ENCODE measurements at places on chromosomes 16 and 17.

DNA sequence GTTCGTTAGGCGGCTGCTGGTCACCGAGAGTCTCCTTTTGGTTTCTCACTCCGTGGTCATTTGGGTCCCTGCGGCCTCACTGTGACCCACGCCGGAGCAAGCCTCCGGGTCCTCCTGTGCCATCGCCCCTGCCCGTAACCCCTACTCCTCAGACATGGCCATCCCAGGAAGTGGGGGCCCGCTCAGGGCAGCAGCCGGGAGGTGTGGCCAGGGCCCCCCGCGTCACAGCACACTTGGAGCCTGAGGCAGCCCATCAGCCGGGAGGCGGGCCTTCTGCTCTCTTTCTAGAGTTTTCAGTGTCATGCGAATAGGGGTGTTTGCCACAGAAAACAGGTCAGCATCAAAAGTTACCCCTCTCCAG lies 7.9 kb upstream of the WFIKKN1 start:
- no peak for DNase-seq

DNA sequence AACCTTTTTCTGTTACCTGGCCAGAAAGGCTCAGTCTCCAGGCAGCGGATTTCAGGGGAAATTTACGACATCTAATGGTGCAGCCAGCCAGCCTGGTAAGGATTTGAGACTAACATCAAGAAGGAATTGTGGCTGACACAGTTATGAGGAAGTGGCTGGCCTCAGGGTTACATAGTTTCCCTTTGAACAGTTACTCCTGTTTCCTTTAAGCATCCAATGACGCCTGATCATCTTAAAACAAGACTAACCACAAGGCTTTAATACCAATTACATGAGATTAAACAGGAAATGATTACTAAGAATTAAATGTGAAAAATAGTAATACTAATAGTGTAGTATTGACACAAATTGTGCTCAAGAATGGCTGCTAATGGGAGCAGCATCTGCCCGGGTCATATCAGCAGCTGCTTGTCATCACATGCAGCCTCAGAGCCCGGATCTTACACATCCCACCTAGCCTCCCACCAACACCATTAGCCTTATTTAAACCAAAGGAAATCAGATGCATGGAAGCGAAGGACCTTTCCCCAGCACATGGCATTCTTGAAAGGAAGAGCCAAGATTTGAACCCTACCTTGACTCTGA lies 431.8 kb downstream of the PMP22 start:
- no peak for DNase-seq

- peak; percentile 39 for DNase-seq
Observed at GRCh38 chr17:83203472-83204221, 124.2 kb downstream of the METRNL start.

DNA sequence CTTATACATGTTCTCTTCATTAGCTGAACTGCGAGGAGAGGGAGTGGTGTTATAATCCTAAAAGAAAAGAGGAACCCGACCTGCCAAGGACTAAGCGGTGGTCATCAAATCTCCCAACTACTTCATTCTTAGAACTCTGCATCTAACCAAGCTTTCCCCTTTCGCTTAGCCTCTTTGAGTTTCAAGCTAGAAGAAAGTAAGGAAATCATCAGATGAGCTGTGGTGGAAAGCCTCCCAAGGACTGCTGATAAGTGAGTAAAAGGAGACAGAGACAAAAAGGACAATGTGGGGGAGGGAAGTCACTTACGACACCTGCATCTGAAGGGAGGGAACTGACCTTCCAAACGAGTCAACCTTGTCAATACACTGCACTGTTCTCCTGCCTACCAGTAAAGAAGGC lies 121.3 kb downstream of the TRIM37 start:
- no peak for DNase-seq

- DNase-seq, result peak; percentile 35
Observed at GRCh38 chr16:67269766-67270165, 9.6 kb upstream of the PLEKHG4 start.

- no peak for DNase-seq
Observed at GRCh38 chr17:80910043-80910442, 81.6 kb upstream of the CHMP6 start.

DNA sequence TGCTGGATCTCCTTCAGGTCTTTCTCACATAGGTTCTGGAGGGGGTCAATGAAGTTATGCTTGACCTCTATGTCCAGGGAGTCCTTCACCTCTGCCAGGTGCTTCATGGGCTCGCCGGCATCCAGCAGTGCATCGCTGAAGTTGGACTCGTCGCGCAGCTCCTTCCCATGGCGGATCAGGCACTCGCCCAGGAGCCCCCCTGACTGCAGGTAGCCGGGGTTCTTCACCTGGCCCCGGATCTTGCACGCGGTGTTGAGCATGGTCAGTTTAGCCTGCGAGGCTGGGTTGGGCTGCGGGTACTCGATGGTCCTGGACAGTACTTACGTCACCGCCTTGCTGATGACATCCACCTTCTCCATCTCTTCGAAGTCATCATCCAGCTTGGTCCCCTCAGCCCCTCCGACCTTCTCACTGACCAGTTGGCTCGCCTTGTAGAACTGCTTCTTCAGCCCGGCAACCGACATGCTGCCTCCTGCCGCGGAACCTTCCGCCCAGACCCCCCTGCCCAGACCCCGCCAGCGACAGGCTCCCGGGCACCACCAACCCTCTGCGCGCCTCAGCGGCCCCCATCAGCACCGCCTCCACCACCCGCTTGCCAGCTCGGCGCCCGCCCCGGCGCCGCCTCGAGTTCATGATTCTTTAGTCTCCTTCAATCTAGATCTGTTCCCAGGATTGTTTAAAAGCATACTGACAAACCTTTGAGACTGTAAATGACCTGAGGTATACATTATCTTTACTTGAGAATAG lies 99.8 kb downstream of the KPNA2 start:
- no peak for DNase-seq

- DNase-seq, result peak; percentile 25
Observed at GRCh38 chr17:43591779-43592562, 45.8 kb upstream of the ETV4 start.

DNA sequence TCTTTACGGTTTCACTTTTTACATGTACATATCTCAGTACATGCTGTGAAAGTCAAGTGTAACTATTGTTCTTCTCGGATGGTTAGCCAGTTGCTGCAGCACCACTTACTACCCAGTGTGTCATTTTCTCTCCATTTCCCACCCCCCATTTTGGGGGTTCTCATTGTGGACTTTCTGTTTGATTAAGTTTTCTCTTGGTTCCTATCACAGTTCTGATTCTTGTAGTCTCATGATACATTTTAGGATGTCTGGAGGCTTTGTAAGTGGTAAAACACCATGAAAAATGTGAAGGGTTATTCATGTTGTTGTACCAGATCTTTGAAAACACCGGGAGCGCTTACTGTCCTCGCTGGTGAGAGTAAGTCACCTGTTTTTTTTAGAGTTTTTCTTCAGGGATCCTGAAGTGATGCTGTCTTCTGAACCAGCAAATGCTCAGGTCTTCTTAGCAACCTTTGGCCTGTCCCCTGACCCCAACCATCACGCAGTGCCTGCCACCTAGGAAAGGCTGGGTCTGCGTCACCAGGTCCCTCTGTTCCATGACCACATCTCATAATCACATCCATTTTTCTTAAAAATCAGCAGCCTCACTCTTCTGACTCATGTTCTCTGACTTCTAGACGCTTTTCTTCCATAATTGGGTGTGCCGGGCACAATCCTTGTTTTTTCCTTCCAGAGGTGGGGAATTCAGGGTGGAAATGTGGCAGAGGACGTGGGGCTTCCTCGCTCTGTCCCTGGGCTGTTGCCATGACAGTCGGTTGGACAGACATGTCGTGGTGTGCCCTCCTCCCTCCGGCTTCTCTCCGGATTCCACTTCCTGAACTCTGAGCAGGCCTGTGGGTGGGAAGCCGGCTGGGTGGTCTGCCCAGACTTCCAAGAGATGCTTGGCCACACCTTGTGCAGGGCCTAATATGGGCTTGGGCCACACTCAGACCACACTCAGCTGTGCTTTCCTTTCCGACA lies 102.6 kb downstream of the NTN1 start:
- no peak for DNase-seq

DNA sequence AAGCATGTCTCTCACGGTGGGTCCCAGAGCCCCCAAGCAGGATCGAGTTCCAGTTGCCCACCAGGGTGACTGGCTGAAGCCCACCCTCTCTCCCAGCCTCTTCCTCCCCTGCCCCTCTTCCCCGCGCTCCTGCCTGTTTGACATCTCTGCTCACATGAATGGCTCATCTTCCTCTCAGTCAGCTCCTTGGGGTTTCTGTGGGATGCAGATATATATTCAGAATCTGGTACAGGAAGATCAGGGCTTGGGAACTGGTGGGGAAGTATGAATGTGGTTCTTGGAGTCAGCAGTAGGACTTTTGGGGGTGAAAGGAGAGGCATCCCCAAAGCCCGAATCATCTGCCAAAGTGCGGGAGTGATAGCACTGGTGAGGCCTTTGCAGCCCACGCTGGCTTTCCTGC lies 158.9 kb upstream of the CIBAR2 start:
- DNase-seq, result no peak

- no peak for DNase-seq
Observed at GRCh38 chr17:70855401-70856054, 686.2 kb downstream of the KCNJ2 start.

GRCh38 chr17:38994026-38994425 lies 26.8 kb upstream of the FBXO47 start:
- DNase-seq, result no peak

DNA sequence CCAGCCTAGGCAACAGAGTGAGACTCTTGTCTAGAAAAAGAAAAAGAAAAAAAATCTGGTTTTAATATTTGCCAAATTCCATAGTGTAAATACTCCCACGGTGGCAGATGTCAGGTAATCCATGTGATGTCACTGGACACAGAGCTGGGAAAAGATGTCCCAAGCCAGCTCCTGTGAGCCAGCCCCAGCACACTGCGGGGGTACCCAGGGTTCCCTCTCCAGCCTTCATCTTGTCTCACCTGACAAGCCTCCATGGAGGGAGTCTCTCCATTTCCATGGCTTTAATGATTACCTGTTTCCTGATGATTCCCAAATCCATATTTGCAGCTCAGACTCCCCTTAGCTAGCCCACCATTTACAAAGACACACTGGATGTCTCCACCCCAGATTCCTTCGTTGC lies 4.6 kb downstream of the CD300LB start:
- no peak for DNase-seq

GRCh38 chr17:75008373-75008772 lies 4.1 kb upstream of the MRPL58 start:
- DNase-seq, result no peak

GRCh38 chr17:15999974-16000827 lies 577 bp downstream of the TTC19 start:
- DNase-seq, result peak; percentile 28

- no peak for DNase-seq
Observed at GRCh38 chr16:51524070-51524469, 373.0 kb upstream of the SALL1 start.

DNA sequence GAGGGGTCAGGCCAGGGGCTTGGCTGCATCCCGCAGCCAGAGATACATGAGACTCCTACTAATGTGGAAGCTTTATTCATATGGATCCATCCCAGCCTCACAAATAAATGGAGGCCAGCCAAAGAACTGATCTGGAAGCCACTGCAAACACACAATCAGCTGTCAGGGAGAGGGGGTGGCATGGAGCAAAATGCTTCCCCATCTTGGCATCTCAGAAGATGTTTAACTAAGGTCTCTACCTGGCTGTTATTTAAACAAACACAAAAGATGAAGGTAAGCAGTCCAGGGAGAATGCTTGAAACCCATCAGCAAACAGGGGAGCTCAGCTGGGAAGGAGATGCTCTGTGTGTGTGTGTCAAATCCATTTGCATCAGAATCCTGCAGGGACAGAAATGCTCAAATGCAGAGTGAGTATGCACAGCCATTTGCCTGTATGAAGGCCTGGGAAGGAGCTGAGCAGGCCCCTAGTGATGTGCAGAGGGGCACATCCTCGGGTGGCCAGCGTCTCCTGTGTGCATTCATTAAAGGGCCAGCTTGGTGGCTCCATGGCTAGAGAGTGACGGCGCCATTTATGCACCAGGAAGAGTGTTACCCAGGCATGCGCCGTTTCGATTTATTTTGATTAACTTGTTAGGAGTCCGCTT lies 34.2 kb upstream of the IRX3 start:
- DNase-seq, result no peak

GRCh38 chr16:57837305-57838125 lies 35.2 kb upstream of the KIFC3 start:
- no peak for DNase-seq

- DNase-seq, result no peak
Observed at GRCh38 chr16:31916056-31916488, 42.5 kb downstream of the ZNF267 start.

GRCh38 chr17:6666077-6666521 lies 14.5 kb downstream of the C17orf100 start:
- peak; percentile 73 for DNase-seq

DNA sequence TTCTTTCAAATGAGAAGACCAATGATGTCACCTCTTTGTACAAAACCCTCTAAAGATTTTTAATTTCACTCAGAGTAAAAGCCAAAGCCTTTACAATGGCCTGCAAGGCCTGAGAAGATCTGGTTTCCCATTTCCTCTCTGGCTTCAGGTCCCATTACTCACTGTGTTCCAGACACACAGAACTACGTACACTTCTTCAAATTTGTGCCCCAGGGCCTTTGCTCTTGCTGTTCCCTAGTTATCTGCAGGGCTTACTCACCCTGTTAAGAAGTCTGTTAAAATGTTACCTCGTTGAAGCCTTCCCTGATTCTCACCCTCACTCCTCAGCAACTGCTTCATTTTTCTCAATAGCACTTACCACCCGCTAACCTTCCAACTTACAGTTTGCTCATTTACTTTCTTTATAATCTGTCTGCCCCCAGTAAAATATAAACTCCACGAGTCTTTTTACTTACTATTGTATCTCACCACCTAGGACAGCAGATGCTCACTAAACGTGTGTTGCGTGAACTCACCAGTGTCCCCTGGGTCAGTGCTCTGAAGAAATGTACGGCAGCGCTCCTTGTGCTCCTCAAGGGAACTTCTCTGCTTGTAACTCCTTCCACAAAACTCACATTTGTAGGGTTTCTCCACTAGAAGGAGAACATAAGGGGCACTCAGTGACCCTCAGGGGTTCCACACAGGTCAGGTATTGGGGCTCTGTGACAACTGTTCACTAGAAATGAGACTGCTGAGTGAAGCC lies 50.2 kb downstream of the GRB7 start:
- DNase-seq, result no peak

GRCh38 chr16:2470603-2471015 lies 488 bp upstream of the NTN3 start:
- no peak for DNase-seq

DNA sequence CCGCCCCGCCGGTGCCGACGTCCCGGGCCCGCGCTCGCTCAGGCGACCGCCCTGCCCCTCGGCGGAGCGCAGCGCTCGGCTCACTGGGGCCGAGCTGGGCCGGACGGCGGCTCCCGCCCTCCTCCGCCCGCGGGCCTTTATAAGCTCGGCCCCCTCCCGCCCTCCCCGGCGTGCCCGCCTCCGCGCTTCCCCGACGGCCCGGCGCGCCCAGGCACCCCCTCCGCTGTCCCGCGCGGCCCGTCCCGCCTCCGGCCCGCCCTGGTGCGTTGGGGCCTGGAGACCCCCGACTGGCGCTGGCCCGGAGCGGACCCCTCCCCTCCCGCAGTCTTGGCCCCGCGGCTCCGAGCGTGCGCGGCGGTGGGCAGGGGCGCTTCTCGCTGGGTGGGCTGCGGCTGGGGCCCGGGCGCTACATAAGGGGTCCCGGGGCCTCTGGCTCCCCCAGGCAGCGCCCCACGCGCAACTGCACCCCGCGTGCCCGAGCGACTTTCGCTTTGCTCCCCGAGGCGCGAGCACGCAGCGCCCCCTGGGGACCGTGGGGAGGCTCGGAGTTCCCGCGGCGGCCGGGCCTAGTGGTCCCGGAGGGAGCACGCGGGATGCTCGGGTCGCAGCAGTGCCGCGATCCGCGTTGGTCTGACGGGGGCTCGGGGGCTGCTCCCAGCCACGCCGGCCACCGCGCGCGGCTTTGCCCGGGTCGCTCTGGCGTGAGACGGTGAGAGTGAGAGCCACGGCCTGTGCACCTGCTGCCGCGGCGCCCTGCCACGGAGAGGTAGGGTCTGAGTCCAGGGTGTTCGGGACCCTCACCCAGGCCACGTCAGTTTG lies at the start of gene PIEZO1:
TSS of gene PIEZO1 (minus strand) at position 115 of the 819 bp plus-strand sequence. CDS start 256 bp downstream, outside the sequence.
- peak; percentile 97 for DNase-seq

Measured in upper lobe of left lung (tissue), 6 donors.